Pancreas (tissue), 10 donors: ENCODE measurements at places on chromosomes 4 and X. TPM values are rescaled to one million over a fixed set of nuclear protein-coding genes. Genes with fewer than 3 reads are reported as not detected.

Gene TLR2
- polyA plus RNA-seq, result 3.2 TPM

DNA sequence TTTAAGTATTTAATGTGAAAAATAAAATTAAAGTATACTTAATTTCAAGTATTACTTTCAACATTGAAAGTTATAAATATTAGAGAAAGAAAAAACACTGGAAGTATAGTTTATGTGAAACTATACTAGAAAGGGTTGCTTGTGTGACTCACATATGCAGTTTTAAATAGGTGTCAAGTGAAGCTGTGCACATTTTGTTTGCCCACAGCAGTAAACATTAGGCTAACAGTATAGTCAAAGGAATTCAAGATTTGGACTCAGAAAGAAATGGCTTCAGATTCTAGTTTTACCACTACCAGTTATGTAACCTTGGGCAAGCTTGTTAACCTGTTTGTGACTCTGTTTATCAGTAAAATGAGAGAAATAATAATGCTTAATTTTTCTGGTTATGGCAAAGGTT is 148.2 kb downstream of the FAM47B start:
- H3K36me3 ChIP-seq, result no peaks in the 10 kb centered on the region
- H3K27ac ChIP-seq, result no peak overlapping the region
- no peak for DNase-seq
- no peaks in the 10 kb centered on the region for H3K4me1 ChIP-seq
- H3K27me3 ChIP-seq, result no peaks in the 10 kb centered on the region
- no peak overlapping the region for H3K4me3 ChIP-seq

DNA sequence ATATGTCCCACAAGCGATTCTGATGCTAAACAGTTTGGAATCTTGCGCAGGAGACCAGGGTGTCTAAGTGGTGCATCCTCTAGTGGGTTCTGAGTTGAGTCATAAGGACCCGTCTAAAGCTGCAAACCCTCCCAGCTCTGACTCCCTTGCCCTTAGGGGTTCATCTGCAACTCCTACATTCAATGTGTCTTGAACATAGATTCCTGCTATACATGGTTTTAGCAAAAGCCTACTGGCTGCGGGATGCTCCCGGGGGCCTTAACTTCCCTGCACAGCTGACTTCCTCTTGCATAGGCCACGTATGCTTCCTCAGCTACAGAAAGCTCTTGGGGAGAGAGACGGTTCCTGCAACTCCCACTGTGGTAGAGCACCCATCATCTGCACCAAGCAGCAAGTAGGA is 236.7 kb downstream of the EVC2 start:
- no peaks in the 10 kb centered on the region for H3K36me3 ChIP-seq
- no peak overlapping the region for H3K27ac ChIP-seq
- no peak for DNase-seq
- H3K4me3 ChIP-seq, result no peak overlapping the region

DNA sequence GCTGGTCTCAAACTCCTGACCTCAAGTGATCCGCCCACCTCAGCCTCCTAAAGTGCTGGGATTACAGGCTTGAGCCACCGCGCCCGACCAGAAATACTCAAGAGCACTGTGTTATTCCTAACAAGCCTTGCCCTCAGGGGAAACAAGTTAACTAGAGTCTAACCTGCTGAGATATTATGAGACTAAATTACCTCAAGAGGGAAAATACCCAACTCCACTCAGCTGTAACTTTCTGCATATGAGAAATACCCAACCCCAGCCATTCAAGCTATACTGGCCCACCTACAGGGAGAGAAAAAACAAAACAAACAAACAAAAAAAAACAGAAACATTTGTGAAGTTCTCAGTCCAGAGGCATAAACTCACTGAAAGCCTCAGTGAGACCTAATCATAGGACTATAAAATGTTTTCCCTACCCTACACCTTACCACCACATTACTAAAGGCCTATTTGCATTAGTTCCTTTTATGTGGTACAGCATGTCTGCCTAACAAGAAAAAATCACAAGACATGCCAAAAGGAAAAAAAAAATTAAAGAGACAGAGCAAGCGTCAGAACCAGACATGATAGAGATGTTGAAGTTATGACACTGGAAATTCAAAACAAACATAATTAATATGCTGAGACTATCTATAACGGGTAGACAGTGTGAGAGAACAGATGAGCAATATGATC is 876.0 kb downstream of the FSTL5 start:
- H3K36me3 ChIP-seq, result no peaks in the 10 kb centered on the region
- H3K4me3 ChIP-seq, result no peak overlapping the region
- no peaks in the 10 kb centered on the region for H3K27me3 ChIP-seq
- no peak overlapping the region for H3K27ac ChIP-seq
- DNase-seq, result no peak
- no peaks in the 10 kb centered on the region for H3K4me1 ChIP-seq

DNA sequence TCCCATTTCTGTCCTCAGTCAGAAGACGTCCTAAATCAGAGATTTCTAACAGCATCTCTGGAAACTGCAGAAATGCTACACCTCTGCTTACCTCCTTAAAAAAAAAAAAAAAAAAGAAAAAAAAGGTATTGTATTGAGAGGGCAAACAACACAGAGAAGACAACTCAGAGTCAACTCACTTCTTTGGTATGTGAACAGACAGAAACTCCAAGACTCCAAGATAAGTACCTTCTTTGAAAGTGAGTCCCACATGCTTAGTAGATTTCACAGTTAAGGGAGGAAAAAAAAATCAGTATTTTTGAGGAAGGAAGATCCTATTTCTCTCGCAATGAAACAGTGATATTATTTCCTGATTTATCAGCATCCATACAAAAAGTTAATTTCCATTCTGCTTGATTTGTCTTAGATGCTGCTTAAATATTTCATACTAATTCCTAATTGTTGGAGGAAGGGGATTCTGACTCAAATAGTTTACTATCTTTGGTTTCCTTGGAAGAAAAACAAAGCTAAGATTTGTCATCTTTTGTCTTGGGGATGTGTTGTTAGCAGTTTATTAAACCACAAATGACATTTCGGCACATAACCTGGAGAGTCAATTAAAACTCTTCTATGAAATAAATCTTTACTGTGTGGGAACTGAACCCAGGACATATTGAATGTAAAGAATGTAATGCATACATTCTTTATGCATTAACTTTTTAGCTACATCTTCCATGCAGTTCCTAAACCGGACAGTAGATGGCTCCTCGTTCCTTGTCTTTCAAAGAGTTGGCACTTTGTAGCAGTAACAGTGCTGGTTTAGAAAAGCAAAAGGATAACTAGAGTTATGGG is 4.7 kb downstream of the RASGEF1B start:
- H3K27me3 ChIP-seq, result no peaks in the 10 kb centered on the region
- peak; percentile 61 for DNase-seq
- no peak overlapping the region for H3K4me3 ChIP-seq
- no peaks in the 10 kb centered on the region for H3K4me1 ChIP-seq
- H3K36me3 ChIP-seq, result no peaks in the 10 kb centered on the region

GRCh38 chrX:148500423-148501385 is at the start of gene AFF2:
Gene AFF2, plus strand, starts transcription at chrX:148500617. Its CDS starts 481 bp downstream, at chrX:148501098.
- peak within 1 kb of the TSS; percentile 47 for H3K4me3 ChIP-seq
- H3K36me3 ChIP-seq, result no peaks in the 10 kb centered on the region
- H3K27me3 ChIP-seq, result peaks cover 3% of the 10 kb centered on the region
- no peak within 1 kb of the TSS for H3K27ac ChIP-seq
- no peaks in the 10 kb centered on the region for H3K4me1 ChIP-seq
- peak; percentile 17 for DNase-seq

DNA sequence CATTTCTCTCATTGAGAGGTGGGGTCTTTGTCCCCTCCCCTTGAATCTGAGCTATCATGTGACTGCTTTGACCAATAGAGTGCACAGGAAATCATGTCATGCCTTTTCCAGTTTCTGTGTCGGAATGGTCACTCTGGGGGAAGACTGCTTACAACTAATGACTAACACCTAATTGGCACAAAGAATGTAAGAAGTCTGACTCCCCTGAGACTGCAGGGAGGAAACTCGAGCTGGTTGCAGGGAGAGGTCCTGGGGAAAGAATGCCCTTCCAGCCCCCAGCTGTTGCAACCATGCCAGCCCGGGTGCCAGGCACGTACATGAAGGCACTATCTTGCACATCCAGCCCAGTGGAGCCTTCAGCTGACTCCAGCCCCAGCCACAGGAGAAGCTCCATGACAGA is 254.2 kb downstream of the DHX15 start:
- no peak overlapping the region for H3K27ac ChIP-seq
- H3K4me3 ChIP-seq, result no peak overlapping the region
- H3K27me3 ChIP-seq, result no peaks in the 10 kb centered on the region
- no peaks in the 10 kb centered on the region for H3K36me3 ChIP-seq
- no peaks in the 10 kb centered on the region for H3K4me1 ChIP-seq

GRCh38 chr4:136687118-136687517 is 845.2 kb downstream of the PCDH18 start:
- H3K27me3 ChIP-seq, result no peaks in the 10 kb centered on the region
- H3K36me3 ChIP-seq, result no peaks in the 10 kb centered on the region
- H3K27ac ChIP-seq, result no peak overlapping the region

- no peaks in the 10 kb centered on the region for H3K36me3 ChIP-seq
- H3K27ac ChIP-seq, result no peak overlapping the region
- no peaks in the 10 kb centered on the region for H3K4me1 ChIP-seq
- no peak for DNase-seq
- H3K27me3 ChIP-seq, result no peaks in the 10 kb centered on the region
- H3K4me3 ChIP-seq, result no peak overlapping the region
Observed at GRCh38 chr4:24169956-24170355, 280.1 kb upstream of the PPARGC1A start.

- no peak for DNase-seq
- H3K4me1 ChIP-seq, result no peaks in the 10 kb centered on the region
- H3K27ac ChIP-seq, result no peak overlapping the region
- no peak overlapping the region for H3K4me3 ChIP-seq
- H3K27me3 ChIP-seq, result no peaks in the 10 kb centered on the region
Observed at GRCh38 chr4:34939073-34939472, 1305.2 kb downstream of the ARAP2 start.

Gene NIPAL1
- 1.3 TPM for polyA plus RNA-seq

- no peak overlapping the region for H3K4me3 ChIP-seq
- H3K27ac ChIP-seq, result no peak overlapping the region
- no peak for DNase-seq
- no peaks in the 10 kb centered on the region for H3K27me3 ChIP-seq
- H3K4me1 ChIP-seq, result no peaks in the 10 kb centered on the region
Observed at GRCh38 chrX:21645431-21645830, 12.7 kb downstream of the KLHL34 start.

GRCh38 chr4:146890301-146890700 is 55.4 kb downstream of the TTC29 start:
- H3K27ac ChIP-seq, result no peak overlapping the region

GRCh38 chrX:142891046-142891445 is 134.7 kb upstream of the SPANXN4 start:
- no peaks in the 10 kb centered on the region for H3K27me3 ChIP-seq
- no peaks in the 10 kb centered on the region for H3K4me1 ChIP-seq
- no peak for DNase-seq

DNA sequence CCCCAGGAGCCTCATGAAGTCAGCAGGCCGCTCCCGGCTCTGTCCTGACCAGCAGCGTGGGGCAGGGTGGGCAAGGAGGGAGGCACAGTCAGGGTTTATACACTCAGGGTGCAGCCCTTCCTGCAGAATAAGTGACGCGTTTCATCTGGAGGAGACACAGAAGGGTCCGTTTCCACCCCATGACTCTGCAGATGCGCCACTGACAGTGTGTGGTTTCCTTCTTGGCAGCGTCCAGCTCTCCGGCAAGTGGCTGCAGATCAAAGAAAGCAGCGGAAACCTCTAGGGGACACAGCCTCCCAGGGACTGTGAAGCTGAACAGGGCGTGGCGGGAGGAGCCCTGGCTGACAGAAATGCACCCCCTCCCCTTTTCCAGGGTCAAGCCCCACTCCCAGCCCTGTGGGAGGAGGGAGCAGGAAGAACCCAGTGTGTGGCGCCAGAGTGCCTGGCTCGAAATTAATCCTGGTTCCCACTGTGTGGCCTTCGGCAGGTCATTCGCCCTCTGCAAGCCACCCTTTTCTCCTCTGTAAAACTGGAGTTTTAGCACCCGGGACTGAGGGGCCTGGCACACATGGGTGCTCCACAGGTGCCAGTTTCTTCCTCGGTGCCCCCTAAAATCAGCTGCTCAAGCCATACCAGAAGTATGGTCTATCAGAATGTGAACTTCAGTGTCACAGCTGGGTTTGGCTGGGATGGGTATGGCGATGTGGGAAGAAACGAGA is 17.3 kb upstream of the TBC1D14 start:
- no peak for DNase-seq
- H3K36me3 ChIP-seq, result no peaks in the 10 kb centered on the region
- H3K27me3 ChIP-seq, result no peaks in the 10 kb centered on the region
- no peak overlapping the region for H3K27ac ChIP-seq

- no peaks in the 10 kb centered on the region for H3K27me3 ChIP-seq
- no peak overlapping the region for H3K4me3 ChIP-seq
- DNase-seq, result no peak
- no peaks in the 10 kb centered on the region for H3K4me1 ChIP-seq
Observed at GRCh38 chrX:105263801-105264200, 43.3 kb upstream of the TEX13A start.

GRCh38 chr4:157983300-157983699 is 189.5 kb downstream of the GASK1B start:
- H3K4me1 ChIP-seq, result no peaks in the 10 kb centered on the region
- no peaks in the 10 kb centered on the region for H3K27me3 ChIP-seq
- no peak overlapping the region for H3K27ac ChIP-seq
- H3K36me3 ChIP-seq, result no peaks in the 10 kb centered on the region
- no peak overlapping the region for H3K4me3 ChIP-seq
- DNase-seq, result no peak

Gene PAGE5
- not detected for polyA plus RNA-seq

DNA sequence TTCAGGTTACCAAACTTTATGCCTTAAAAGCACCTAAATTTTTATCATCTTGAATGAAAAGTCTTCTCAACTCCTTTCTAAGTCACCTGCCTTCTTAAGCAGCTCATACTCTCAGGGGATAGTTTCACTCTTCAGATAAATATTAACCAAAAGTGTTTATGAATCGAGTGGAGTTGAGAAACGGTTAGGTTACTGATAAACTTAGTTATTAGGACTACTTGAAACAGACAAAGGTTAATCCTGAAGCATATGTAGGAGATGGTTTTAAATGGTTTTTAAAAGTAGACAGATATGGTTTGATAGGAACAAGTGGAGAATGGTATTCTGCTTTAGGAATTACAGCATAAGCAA is 32.8 kb downstream of the CLDN22 start:
- no peak overlapping the region for H3K27ac ChIP-seq
- H3K27me3 ChIP-seq, result no peaks in the 10 kb centered on the region
- no peaks in the 10 kb centered on the region for H3K4me1 ChIP-seq
- H3K4me3 ChIP-seq, result no peak overlapping the region
- DNase-seq, result no peak

Gene ZNF630
- 1.3 TPM for polyA plus RNA-seq

GRCh38 chr4:77922158-77923094 is 59.8 kb downstream of the MRPL1 start:
- H3K27me3 ChIP-seq, result no peaks in the 10 kb centered on the region
- no peak overlapping the region for H3K4me3 ChIP-seq
- no peak for DNase-seq
- peaks cover 1% of the 10 kb centered on the region for H3K4me1 ChIP-seq
- H3K36me3 ChIP-seq, result no peaks in the 10 kb centered on the region

Gene NLGN3
- 0.11 TPM for polyA plus RNA-seq

- no peak for DNase-seq
- H3K4me1 ChIP-seq, result peaks cover 6% of the 10 kb centered on the region
- H3K4me3 ChIP-seq, result no peak overlapping the region
- no peak overlapping the region for H3K27ac ChIP-seq
- no peaks in the 10 kb centered on the region for H3K27me3 ChIP-seq
- H3K36me3 ChIP-seq, result no peaks in the 10 kb centered on the region
Observed at GRCh38 chrX:134377537-134377936, 82.4 kb upstream of the HPRT1 start.
